Activated CD4-positive, alpha-beta T cell treated with anti-CD3 and anti-CD28 coated beads, Interleukin-2, amount 50 U/mL, for 4 hours (primary cell): ENCODE measurements at places on chromosomes 6 and 20.

GRCh38 chr20:19868441-19868840 is 110.4 kb downstream of the RIN2 start:
- no peak for DNase-seq

GRCh38 chr6:121158438-121158837 is 175.8 kb downstream of the TBC1D32 start:
- DNase-seq: no peak

DNA sequence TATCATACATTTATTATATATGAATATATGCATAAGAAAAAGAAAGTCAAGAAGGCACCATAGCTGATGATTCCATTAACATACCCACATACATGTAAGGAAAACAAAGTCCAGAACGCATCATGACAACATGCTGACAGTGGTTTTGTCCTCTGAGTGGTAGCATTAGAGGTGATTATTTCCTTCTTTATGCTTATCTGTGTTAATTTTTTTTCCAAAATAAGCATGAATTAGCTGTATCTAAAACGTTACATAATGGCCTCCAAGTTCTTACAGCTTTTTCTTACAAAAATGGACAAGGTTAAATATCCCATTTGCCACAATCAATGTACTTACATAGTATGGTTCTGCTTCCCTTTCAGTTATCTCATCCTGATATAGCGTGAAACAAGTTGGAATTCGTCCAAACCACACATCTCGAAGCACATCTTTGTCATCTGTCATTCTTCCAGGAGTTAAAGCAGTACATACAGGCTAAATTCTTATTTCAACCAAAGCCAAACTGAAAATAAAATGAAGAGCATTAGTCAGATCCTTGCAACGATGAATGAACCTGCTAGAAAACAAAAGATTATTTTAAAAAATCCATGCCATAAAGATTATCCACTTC is 9.7 kb downstream of the ATG5 start:
- no peak for DNase-seq

GRCh38 chr6:123497025-123497424 is 139.7 kb downstream of the TRDN start:
- DNase-seq: no peak

GRCh38 chr20:62551407-62552323 is 75.9 kb upstream of the GATA5 start:
- DNase-seq: no peak

DNA sequence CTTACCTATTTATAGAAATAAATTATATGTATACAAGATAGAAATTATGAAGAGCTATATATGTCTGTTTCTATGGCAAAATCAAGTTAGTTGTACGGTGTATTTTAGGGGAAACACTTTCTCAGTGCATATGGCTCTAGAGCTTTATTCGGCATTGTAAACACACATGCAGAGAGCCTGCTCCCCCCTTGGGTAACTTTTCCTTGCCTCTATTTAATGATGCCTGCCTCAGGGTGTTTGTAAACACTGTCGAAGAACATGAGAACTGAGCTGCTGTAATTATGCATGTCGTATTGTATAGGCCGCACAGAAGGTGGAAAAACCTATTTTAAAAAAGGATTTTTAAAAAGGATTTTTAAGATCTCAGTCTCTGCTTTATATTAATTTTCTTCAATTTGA is 133.4 kb downstream of the FNDC1 start:
- DNase-seq: no peak

- no peak for DNase-seq
Measured at GRCh38 chr20:53238121-53238660, 266.0 kb downstream of the TSHZ2 start.

- no peak for DNase-seq
Measured at GRCh38 chr6:5104667-5105066, 19.5 kb downstream of the PPP1R3G start.

- DNase-seq: no peak
Measured at GRCh38 chr6:160030103-160030502, 61.2 kb downstream of the IGF2R start.

- no peak for DNase-seq
Measured at GRCh38 chr20:51939259-51939585, 136.9 kb upstream of the SALL4 start.

GRCh38 chr6:142276256-142276655 is 25.6 kb upstream of the ADGRG6 start:
- DNase-seq: no peak

- no peak for DNase-seq
Measured at GRCh38 chr6:112956696-112957535, 609.8 kb downstream of the RFPL4B start.

DNA sequence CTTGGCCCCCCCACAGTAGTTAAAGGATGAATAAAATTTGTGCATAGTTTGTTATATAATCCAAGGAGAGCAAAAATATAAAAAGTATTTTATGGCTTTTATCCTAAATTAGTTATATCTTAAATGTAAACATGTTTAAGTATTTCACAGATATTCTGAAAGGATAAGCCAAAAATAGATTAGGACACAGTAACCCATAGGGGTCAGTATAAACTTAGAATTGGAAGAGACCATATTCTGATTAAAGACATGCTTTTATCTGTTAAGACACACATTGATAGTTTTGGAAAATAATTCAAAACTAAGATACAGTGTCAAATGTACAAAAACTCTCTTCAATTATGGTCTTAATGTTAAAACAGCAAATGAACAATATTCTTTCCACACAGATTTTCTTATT is 4.5 kb upstream of the SERINC1 start:
- no peak for DNase-seq

GRCh38 chr6:7550433-7550801 is 8.9 kb downstream of the DSP start:
- no peak for DNase-seq

DNA sequence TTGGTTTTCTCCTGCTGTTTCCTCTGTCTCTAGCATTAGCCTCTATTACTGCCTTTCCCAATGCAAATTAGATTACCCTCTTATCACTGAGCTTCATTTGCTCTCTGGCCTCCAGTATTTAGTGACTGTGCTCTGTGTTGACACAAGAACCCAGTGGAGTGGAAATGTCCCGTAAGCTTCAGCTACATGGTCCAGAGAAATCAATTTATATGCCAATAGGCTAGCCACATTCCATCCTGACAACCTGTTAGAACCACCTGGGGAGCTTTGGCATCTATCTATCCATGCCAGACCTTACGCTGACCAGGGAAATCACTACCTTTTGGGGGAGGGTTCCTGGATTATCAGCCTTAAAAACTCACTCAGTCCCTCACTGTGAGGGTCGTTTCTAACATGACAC is 459.6 kb downstream of the UTRN start:
- no peak for DNase-seq

DNA sequence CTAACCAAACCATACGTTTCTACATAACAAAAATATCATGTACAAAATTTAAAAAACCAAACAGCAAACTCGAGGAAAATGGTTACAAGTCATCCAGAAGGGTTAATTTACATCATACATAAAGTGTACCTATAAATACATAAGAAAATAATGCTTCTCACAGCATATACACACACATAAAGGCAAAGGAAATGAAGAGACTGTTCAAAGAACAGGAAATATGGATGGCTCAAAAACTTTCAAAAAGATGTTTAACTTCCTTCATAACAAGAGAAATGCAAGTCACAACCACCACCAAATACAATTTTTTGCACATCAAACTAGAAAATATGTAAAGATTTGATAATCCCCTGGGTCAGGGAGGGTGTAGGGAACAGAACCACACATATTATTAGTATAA is 7.5 kb downstream of the SLC22A23 start:
- DNase-seq: no peak

DNA sequence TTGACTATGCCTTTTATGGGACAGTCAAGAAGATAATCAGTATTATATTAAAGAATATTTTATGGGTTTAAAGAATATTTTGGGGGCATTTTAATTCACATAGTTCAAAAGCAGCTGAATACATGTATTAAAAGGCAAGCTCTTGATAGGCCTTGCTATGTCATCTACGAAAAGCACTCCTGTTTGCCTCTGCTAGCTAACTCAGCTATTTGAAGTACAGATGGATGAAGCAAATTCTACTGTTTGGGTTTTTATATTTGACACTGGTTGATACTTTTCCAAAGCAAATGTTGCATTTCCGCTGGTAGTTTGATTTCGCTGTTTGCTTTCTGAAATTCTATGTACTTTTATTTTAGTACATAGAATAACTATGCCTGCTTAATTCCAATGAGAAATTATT is 47.0 kb downstream of the SLC22A3 start:
- DNase-seq: no peak

- DNase-seq: no peak
Measured at GRCh38 chr6:11682561-11682975, 96.0 kb downstream of the ADTRP start.
